WTC11 (cell line): ENCODE measurements at places on chromosomes 1 and 21. TPM values are rescaled to one million over a fixed set of nuclear protein-coding genes. Genes with fewer than 3 reads are reported as not detected.

The DNASE2B gene
- 0.15 to 0.23 TPM in 2 of 3 replicates, not detected in the other for total RNA-seq

The HMGCS2 gene
- total RNA-seq: 0.24 to 0.69 TPM (median 0.41 TPM) in 3 replicates

The INSRR gene
- total RNA-seq: 0.05 to 0.11 TPM in 2 of 3 replicates, not detected in the other

The ADAM30 gene
- total RNA-seq: not detected in 3 replicates

The FCRL1 gene
- not detected in 3 replicates for total RNA-seq

The ETNK2 gene
- 18.3 to 20.2 TPM (median 19.7 TPM) in 3 replicates for total RNA-seq

The WASF2 gene
- total RNA-seq: 90.1 to 104 TPM (median 92.8 TPM) in 3 replicates

The GBP6 gene
- not detected in 3 replicates for total RNA-seq
